Heart left ventricle (tissue), 16 donors: ENCODE measurements at places on chromosomes 3 and 15. TPM values are rescaled to one million over a fixed set of nuclear protein-coding genes. Genes with fewer than 3 reads are reported as not detected.

DNA sequence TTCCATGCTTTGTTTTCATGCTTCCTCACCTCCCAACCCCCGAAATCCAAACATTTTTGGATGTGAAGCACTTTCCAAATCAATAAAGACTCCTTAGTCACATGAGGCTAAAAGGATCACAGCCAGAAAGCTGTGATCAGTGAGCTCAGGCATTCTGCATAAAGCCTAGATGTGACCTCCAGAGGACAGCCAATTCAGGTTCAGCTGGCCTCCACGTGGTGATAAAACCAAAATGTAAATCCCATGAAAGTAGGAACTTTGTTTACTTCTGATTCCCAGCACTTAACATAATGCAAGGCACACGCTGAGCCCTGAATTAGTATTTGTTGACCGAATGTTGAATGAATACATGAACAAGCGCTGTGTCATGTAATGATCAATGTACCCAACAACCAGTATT is 249.5 kb upstream of the EOMES start:
- DNase-seq = no peak

- no peak for DNase-seq
Measured at GRCh38 chr15:90583471-90584252, 53.9 kb downstream of the CRTC3 start.

GRCh38 chr3:146382386-146382785 is 87.0 kb downstream of the PLSCR2 start:
- no peak for DNase-seq

DNA sequence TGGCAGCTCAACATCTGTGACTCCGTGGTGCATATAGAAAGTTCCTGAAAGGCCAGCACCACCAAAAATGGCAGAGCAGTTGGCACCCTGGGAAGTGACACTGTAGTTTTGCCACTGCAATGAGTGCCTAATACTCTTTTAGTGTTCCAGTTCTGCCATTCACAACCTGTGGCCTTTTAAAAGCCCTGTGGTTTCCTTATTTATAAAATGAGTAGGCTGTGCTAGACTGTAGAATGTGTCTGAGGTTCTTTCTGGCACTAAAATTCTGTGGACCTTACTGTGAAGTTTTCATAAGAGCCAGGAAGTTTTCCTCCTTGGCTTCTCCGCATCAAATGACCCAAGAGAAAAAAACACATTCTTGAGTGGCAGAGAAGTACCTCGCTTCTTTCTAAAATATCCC is 74.1 kb downstream of the MME start:
- no peak for DNase-seq

DNA sequence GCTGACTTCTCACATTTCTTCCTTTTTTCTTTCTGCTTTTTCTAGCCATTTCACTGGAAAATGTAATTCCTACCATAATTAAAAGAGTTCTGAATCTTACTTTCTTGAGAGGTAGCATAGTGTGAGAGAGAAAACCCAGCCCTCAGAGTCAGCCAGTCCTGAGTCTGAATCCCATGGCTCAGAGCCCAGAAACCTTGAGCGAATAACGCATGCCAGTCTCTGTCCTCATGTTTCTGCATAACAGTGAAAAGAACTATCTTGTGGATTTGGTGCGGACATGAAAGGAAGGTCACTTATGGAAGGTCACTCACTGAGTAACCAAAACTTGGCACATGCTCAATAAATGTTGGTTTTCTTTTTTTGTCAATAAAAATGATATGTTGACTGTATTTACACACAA is 29.3 kb upstream of the SLCO3A1 start:
- DNase-seq = peak; percentile 73

DNA sequence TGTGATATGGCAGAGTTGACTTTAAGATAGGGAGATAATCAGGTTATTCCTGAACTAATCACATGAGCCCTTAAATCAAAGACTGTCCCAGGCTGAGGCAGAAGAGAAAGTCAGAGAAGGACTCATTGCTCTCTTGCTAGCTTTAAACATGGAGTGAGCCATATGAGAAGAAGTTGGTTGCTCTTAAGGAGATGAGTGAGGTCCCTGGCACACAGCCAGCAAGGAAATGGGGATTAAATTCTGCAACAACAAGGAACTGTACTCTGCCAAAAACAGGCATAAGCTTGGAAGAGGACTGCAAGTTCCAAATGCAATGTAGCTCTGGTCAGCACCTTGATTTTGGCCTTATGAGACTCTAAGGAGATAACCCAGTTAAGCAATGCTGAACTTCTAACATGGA is 457.0 kb downstream of the PLOD2 start:
- DNase-seq = no peak

Gene UBL7
- total RNA-seq = 54.5 TPM

DNA sequence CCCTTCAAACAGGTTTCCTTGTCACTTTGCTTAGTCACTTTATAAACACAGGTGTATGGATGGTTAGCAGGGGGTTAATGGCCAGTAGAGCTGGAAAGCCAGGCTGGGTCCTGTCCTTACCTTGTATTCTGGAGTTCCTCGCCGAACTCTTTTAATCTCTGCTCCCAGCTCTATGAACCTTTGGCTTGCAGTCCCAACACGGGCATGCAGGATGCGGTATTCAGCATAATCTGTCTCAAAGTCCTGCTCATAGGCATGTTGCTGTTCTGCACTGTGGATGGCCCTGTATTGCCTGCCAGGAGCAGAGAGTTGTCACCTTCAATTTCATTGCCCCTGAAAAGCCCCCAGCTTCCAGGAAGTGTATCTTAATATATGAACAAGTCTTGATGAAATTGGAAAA is 2.7 kb downstream of the ELL3 start:
- DNase-seq = no peak

DNA sequence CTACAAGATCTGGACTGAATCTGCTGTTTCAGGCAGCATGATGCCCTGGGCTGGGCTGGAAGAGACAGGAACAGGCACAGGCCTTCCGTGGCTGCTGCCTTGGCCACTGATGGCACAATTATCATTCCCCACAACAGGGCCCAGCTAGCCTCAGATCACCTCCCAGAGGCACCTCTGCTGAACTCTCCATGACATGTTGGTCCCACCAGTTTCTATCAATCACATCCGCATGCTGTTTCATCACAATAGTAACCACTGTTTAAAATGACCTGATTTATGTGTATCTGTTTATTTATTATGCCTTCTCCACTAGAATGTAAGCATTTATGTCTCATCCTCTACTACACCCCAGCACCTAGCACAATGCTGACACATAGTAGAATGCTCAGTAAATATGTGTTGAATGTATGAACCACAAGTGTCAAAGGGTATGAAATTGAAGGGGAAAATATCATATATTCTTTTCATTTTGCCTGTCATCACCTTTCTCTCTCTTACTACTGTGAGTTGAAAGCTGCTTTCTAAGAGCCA is 32.7 kb upstream of the ZBTB38 start:
- DNase-seq = no peak

DNA sequence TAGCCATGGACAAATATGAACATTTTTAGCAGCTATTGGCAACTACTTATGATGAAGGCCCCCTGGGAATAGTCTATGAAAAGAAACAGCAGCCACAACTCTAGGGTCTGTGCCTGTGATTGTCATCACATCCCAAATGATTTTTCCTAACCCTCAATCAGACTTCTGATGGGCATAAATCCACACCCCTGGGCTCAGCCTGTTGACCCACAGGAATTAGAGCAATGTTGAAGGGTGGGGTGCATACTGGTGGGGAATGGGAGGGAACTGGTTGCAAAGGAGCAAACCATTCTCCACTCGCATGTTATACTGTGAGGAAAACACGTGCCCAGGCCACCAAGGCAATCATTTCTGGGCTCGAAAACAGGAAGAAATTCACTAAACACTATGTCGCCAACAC is 106.5 kb upstream of the CTNNB1 start:
- DNase-seq = no peak

DNA sequence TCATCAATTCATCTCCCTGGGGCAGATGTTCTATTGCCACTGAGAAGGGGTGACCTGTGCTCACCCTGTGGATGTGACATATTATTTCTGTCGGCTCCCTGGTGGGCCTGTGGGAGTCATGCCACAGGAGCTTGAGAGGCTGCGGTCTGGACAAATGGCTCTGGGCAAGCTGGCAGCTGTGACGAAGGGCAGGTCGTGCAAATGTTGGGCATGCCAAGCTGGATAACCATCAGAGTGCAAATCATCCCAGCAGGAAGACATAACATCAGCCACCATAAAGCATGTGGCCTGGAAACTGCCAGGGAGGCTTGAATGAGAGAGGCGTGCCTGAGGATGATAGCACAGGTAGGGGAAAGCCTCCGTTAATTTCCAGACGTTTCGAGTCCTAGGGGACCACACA is 45.3 kb upstream of the FAM3D start:
- no peak for DNase-seq

GRCh38 chr3:106466881-106467280 is 598.1 kb upstream of the CBLB start:
- DNase-seq = no peak

- DNase-seq = no peak
Measured at GRCh38 chr15:86538141-86538540, 458.5 kb downstream of the AGBL1 start.

DNA sequence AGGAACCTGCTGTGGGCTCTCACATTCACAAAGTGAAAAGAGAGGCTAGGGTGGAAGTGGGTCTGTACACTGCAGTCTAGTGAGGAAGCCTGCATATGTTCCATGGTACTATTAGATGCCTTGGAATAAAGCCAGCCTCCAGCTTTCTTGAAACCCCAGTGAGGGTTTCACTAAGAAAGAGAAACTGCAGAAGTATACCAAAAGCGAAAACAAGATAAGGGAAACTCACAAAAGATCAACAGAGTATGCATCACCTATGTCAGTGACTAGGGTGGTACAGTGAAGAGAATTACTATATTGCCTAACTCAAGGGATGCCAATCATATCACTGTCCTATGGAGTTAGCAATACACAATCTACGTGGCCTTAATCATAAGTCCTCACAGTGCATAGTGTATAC is 212.5 kb upstream of the GADL1 start:
- DNase-seq = no peak

- no peak for DNase-seq
Measured at GRCh38 chr3:110789315-110789714, 282.3 kb upstream of the NECTIN3 start.

- peak; percentile 77 for DNase-seq
Measured at GRCh38 chr3:51501833-51502561, 2.2 kb upstream of the DCAF1 start.

DNA sequence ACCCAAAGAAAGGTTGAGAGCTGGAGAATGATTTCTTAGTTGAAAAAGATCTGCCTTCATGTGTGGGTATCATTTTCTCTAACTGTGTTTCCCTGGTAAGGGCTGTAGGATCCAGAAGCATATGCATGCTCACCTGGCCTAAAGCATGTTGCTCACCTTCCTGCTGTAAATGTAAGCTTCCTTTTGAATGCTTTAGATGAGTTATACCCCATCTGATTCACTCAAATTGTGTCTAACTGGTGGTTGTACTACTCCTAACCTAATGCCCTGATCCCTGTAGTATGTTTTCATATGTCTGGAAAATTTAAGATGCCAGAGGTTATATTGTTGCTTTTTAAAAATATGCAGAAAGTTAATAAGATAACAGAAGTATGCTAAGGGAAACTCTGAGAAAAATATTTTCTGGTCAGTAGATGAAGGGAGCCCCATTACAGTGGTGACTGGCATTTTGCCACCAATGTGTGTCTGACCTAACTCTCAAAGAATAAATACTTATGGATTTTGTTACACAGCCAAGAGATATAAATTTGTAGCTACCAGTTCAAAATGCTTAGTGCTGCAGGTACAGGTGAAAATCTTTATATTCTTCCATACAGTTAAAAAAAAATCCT is 7.7 kb downstream of the FILIP1L start:
- DNase-seq = no peak

Gene ILDR1
- not detected for total RNA-seq

DNA sequence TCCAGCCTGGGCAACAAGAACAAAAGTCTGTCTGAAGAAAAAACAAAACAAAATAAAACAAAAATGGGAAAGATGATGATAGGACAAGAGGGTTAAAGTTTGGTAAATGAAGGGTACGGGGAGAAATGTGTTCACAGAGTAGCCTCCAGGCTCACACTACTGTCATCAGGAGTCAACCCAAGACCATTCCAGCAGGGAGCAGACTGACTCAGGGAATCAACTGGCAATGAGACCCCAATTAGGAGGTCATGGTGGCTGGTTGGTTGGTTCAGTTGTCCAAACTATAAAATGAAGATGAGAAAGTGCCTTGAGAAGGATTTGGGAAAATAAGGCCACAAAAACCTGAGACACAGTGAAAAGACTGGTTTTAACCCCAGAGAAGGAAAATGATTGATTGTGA is 51.8 kb downstream of the KLHL6 start:
- DNase-seq = no peak

DNA sequence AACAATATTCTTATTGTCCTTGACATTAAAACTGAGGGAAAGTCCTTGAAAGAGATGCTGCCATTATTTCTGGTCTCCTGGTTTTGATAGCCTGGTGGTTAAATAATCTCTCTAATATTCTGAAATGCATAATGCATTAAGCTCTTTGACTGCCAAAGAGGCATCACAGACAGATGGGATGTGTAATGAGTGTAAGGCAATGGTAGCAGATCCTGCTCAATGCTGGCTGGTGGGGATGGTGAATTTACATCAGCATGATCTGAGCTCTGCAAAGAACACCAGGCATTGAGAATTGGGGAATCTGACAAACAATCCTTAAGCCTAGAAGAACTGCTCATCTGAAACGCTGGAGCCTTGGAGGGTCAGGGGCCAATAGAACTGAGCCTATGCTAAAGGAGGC is 528.6 kb upstream of the LMCD1 start:
- no peak for DNase-seq

DNA sequence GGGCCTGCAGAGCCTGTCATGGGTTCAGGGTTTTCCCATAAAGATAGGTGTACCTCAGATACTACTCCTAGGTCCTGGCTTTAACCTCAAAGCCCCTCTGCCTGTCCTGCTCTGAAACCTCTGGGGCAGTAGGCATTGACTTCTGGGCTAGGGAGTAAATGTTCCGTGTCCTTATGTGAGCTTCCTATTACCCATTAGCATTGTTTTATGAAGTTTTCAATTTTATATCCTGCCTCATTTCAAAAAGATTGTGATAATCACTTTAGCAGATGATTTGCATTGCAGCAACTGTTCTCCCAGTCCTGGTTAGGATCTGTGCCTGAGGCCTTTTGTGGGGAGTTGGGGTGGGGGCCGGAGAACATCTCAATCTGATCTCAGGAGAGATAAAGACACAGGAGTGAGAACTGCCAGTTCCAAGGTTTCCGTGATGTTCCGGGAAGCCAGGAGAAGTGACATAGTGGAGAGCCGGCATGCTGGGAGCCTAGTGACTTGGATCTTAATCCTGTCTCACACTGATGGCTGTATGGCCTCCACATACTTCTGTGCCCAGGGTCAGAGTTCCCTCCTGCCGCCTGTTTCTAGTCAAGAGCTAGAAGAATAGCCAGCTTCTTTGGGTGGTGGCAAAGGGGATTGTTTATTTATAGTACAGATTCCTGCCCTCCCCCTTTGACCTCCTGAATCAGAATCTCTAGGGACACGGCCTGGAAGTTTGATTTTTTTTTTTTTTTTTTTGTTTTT is 10.6 kb downstream of the TPM1 start:
- peak; percentile 70 for DNase-seq

Gene DAPK2
- 23.6 TPM for total RNA-seq

DNA sequence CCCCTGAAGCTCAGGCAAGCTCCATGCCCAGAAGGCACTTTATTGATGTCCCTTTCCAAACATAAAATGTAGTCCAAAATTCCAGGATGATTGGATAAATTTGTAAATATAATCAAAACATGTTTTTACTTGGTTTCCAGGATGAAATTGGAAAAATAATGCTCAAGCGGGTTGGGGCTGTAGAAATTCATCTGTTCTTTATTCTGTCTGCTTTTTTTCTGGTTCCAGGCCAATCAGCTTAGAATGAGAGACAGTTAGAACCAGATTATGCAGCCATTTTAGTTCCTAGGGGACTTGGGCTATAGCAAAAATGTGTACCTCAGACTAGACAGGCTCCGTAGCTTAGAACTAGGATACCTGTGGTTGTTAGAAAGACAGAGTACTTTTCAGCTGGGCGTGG is 450.8 kb downstream of the MCTP2 start:
- DNase-seq = no peak
